Activated CD4-positive, CD25-positive, alpha-beta regulatory T cell treated with anti-CD3 and anti-CD28 coated beads, Interleukin-2, amount 50 U/mL, for 16 hours (primary cell): ENCODE measurements at places on chromosomes 3 and 15.

DNA sequence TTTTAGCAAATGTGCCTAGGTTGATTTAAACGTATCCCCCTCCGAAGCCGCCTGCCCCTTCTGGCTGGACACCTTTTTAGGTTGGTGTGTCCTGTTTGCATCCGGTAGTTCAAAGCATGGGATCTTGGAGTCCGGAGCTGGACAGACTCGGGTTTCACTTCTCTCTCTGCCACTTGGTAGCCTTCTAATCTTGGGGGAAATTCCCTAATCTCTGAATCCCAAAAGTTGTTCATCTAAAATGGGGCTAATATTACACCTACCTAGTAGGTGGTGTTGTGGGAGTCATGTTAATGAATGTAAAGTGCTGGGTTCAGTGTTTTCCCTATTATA is 760 bp downstream of the FANCI start:
- DNase-seq = no peak

GRCh38 chr3:23580096-23580713 is 225.6 kb upstream of the UBE2E1 start:
- no peak for DNase-seq

DNA sequence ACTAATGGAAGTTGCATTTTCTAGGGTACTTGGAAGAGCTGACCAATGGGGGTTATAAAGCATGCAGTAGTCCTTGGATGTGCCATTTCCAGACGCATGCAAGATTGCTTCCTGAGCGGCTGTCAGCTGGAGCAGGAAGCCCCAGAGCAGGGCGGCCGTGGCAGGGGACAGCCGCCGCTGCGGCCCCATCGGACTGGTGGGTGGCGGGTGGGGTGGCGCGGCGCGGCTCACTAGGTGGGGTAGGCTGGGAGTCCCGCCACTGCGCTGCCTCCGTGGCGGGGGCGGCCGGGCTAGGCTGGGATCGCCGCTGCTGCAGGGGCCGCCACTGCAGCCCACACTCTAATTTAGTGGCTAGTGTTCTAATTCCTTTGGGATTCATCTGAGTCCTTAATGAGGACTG is 56.5 kb upstream of the FGF7 start:
- no peak for DNase-seq

DNA sequence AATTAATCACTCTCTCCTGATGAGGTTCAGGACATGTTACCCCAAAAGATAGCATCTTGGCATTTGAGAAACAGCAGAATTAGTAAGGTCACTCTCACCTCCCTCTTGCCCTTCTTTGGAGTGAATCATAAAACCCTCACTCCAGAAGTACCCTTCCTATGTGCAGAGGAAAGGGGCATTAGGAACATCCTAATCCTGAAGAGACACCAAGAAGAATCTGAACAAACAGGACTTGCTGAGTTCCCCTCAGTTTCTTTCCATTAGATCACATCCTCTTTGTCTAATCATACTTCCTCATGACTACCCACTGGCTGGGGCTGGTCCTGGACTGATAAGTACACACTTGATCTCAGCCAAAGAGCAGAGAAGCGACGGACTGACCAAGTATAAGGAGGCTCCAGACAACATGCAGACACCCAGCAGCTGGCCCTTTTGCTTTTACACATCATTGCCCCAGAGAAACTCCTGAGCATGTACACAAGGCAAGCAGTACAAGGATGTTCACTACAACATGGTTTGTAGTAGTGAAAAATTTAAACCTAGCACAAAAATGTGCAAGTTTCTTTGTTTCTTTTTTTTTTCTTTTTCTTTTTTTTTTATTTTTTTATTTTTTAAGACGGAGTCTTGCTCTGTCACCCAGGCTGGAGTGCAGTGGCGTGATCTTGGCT is 15.0 kb upstream of the TM6SF1 start:
- no peak for DNase-seq

DNA sequence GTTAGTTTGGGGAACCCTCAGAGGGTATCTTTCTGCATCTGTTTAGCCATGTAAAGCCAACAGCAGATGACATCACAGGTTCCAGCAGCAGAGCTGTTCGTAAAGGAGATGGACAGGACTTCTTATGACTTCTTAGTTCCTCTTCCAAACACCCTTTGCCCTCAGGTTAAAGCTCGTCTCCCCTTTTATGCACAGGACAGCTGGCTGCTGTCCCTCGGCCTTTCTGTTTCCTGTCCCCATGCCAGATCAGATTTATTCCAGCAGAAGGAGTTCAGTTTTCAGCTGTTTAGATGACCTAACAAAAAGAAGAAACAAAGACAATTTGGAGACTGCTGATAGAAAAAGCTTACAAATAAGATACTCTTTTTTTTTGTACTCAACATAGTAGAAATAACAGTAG is 45.1 kb downstream of the SEC22A start:
- no peak for DNase-seq

- DNase-seq = no peak
These were observed 13.4 kb downstream of the IFT57 start for GRCh38 chr3:108208831-108209230.

DNA sequence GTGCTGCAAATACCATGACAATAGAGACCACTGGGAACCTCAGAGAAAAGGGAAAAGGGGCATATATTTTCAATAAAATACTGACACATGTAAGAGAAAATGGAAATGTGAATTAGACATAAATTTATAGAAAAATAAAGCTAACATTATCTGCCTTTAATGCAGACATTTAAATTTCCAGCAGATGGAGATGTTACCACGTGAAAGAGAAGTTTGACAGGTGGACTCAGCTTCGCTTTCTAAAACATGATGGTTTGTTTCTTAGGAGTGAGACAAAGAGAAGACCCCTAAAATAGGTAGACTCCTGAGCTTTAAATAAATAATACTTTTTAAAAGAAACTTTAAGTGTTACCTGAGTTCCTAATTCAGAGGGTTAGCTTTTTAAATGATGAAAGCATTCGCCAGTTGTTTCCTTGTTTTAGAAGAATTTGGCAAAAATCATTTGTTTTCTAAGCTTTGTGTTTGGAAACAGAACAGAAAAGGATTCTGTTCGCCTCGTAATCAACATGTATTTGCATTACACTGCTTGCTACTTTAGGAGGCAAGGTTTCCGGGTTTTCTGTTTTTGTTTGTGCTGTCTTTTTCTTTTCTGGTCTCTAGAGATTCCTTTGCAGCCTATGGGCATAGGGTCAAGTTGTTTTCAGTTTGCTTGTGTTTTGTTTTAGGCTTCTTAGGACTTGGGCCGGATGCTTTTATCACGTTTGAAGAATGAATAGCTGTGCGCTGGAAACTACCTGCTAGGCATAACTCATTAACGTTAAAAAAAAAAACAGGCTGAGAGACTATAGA is 271.4 kb downstream of the THSD4 start:
- no peak for DNase-seq

GRCh38 chr3:150811984-150812383 is 49.0 kb upstream of the SIAH2 start:
- no peak for DNase-seq

DNA sequence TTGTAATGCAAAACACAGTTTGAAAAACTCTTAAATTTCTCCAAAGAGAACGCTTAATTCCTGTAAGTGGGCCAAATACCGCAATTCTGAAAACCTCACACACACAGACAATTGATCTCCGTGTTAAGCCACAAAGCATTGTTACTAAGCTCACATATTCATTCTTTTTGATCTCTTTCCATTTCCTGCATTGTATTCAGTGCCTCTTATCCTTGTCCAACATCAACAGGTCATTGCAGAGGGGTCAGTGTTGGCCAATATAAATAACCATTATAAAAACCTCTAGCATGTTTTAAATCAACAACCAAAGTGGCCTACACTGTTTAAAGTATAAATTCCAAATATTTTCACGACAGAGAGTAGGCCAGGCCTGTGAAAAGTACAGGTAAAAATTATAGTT is 171.1 kb downstream of the PDZRN3 start:
- DNase-seq = no peak

DNA sequence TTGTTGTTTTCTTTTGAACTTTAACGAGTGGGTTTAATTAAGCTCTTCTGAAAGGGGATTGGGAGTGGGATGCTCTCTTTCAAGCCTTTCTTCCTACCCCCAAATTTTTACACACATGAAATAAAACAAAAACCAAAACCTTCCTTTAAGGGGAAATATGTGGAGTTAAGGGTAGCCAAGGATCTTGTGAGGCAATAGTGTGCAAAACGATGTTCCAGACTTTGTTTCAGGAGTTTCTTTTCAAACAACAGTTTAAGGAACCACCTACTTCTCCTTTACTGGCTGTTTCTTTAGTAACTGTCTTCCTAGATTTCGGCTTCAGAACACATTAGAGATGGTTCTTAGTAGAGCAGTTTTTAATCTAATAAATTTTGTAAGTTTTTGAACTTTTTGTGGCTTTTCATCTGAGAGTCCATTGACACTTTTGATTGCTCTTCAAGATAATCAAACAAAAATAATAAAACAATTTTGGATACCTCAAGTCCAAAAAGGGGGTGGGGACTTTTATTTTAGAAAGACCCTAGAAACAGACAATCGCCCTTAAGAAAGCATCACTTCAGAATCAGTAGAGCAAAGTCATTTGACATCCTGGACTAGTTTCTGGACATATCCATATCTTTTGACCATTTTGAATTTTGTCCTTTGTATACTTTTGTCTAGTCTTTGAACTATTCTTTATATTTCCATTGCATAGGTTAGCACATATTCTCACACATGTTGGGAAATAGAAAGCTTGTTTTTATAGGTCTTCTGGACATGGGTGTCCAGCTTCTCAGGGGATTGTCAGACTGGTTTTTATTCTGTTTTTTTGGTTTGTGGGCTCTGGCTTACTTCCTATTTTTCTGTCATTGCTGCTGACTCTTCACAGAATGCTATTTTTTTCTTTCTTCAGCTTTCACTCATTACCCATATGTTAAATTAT is 6.0 kb downstream of the DIPK2A start:
- no peak for DNase-seq

- no peak for DNase-seq
These were observed 7.4 kb upstream of the DLG1 start for GRCh38 chr3:197305854-197306253.

- DNase-seq = no peak
These were observed 5.5 kb upstream of the PLXND1 start for GRCh38 chr3:129611812-129612533.

DNA sequence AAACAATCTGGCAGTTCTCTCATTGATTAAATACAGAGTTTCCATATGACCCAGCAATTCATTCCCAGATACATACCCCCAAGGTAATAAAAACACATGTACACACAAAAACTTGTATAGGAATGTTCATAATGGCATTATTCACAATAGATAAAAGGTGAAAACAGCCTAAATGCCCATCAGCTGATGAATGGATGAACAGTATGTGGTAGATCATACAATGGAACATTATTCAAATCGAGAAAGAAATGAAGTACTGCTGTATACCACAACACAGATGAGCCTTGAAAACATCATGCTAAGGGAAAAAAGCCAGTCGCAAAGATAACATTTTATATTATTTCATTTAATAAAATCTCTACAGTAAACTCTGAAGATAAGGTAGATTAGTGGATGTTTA is 71.2 kb downstream of the SLTM start:
- no peak for DNase-seq

- no peak for DNase-seq
These were observed 417.8 kb upstream of the TPM1 start for GRCh38 chr15:62624547-62625378.

DNA sequence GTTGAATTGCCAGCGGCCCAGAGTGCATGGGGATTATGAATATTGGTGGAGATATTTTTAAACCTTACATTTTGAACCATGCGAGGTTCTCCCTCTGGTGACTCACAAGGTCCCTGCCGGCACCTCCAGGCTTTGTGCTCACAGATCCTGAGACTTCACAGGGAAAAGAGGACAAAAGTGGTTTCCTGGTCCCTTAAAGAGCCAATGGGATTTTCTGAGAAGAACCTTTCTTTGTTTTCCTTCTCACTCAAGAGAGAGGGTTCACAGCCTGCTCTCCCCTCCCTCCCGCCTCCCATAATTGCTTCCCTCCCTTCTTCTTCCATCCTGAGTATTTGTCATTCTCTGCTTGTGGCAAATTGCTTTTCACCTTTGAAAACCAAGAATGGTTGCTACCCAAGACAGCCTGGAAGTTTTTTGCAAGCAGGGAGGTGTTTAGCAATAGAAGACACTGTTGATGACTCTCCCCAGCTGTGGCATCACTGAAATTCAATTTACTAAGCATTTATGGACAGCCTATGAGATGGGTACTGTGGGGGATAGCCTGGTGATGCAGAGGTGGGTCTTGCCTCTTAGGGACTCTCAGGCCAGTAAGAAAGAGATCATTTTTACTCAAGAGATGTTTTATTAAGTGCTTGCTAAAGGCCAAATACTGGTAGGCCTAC is 76.6 kb downstream of the CPN2 start:
- no peak for DNase-seq

- DNase-seq = peak; percentile 72
These were observed 17.4 kb upstream of the CLK3 start for GRCh38 chr15:74598126-74598842.

DNA sequence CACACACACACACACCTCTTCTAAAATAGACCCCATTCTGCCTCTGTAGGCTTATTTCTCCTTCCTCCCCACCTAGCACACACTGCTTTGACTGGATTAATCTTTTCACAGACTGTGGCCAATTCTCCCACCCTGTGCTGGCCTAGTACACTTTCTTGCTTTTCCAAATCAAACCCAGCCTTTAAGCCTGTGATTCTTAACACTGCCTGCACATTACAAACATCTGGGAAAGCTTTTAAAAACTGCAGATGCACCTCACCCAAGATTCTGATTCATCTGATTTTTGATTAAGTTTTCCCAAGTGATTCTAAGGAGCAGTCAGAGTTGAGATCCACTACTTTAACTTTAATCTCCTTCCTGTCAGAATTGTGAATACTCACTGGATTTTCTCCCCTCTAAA is 12.8 kb downstream of the CSNK1G1 start:
- DNase-seq = no peak

DNA sequence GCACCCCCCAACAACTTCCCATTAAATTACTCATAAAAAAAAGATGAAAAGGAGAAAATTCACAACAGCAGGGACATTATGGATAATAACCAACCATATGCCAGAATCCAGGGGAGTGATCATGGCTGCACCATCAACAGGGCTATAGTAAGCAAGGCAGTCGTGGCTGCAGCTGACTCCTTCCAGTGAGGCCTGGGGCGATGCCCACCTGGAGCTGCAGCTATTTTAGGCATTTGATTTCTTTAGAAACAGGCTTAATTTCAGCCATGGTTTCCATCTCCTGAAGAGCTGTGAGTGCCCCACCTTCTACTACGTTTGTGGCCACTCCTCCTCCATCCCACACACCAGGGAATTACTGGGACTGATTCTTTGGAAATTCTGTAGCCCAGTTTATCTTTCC is 84.0 kb downstream of the MINAR1 start:
- no peak for DNase-seq

DNA sequence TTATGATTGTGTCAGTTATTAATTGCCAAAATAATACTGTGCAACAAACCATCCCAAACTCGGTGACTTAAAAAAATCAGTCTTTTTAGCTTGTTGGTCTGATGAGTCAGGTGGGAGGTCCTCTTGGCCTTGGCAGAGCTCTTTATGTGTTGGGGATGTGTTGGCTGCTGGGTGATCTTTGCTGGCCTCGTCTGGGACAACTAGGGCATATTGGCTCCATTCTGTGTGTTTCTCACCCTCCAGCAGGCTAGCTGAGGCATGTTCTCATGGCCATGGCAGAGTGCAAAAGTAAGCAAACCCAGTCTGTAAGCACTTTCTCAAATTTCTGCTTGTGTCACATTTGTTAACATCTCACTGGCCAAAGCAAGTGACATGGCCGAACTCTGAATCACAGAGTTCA is 251.6 kb downstream of the RPLP1 start:
- DNase-seq = no peak
